Activated CD4-positive, alpha-beta T cell treated with anti-CD3 and anti-CD28 coated beads, Interleukin-2, amount 10 ng/mL, durations not matched to agents 7 days and 5 days (primary cell): ENCODE measurements at places on chromosomes 4 and X. TPM values are rescaled to one million over a fixed set of nuclear protein-coding genes. Genes with fewer than 3 reads are reported as not detected.

DNA sequence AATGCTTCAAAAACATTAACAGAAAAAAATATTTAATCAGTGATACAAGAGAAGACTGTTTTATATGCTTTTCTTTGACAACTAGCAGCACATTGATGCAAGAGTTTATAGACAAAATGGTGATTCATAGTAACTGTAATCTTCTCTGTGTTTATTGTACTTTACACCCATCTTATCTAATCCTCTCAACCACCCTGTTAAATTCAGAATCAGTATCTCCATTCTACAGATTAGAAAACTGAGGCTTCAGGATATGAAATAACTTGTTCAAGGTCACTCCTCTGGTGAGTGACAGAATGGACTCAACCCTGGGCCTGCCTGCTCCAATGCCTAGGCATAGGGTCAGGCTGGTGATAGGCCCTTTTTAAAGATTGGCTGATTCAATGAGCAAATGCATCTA is 26.1 kb upstream of the TMEM184C start:
- H3K4me3 ChIP-seq = no peak overlapping the region
- peaks cover 3% of the 10 kb centered on the region for H3K4me1 ChIP-seq
- H3K27me3 ChIP-seq = peaks cover 9% of the 10 kb centered on the region
- H3K36me3 ChIP-seq = no peaks in the 10 kb centered on the region

DNA sequence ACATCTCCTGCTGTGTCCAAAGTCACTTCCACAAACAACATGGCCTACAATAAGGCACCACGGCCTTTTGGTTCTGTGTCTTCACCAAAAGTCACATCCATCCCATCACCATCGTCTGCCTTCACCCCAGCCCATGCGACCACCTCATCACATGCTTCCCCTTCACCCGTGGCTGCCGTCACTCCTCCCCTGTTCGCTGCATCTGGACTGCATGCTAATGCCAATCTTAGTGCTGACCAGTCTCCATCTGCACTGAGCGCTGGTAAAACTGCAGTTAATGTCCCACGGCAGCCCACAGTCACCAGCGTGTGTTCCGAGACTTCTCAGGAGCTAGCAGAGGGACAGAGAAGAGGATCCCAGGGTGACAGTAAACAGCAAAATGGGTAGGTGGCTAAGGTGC is 123.9 kb downstream of the PDLIM5 start:
- H3K27ac ChIP-seq = no peak overlapping the region
- H3K4me3 ChIP-seq = no peak overlapping the region
- no peaks in the 10 kb centered on the region for H3K27me3 ChIP-seq
- no peaks in the 10 kb centered on the region for H3K4me1 ChIP-seq
- no peaks in the 10 kb centered on the region for H3K36me3 ChIP-seq

GRCh38 chrX:66553973-66554372 is 84.9 kb downstream of the EDA2R start:
- H3K36me3 ChIP-seq = no peaks in the 10 kb centered on the region
- H3K4me3 ChIP-seq = no peak overlapping the region
- H3K27me3 ChIP-seq = no peaks in the 10 kb centered on the region
- no peaks in the 10 kb centered on the region for H3K4me1 ChIP-seq

- H3K4me3 ChIP-seq = no peak overlapping the region
- H3K27ac ChIP-seq = no peak overlapping the region
- H3K4me1 ChIP-seq = no peaks in the 10 kb centered on the region
- H3K36me3 ChIP-seq = no peaks in the 10 kb centered on the region
These were observed 93.6 kb downstream of the DTHD1 start for GRCh38 chr4:36374836-36375511.

DNA sequence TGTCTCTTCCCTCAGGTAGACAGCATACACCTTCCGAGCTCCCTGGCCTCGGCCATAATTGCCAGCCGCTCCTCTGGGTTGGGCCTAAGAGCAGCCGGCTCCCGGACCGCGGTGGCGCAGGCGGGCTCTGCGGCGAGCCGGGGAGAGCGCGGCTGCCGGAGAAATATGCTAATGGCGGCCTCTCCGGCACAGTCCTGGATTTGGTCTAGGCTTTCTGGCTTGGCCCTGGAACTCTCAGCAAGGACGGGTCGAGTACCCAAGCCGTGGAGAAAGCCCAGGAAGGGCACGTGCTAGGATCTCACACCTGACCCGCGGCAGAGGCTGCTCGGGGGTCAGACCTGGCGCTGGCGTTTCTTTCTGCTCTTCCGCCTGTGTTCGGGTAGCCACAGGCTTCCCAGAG is 18.6 kb upstream of the ZIC3 start:
- H3K27ac ChIP-seq = no peak overlapping the region
- no peak overlapping the region for H3K4me3 ChIP-seq
- no peaks in the 10 kb centered on the region for H3K36me3 ChIP-seq
- DNase-seq = no peak

Gene COMMD8
- total RNA-seq = 19.9 TPM

Gene SLC25A14
- total RNA-seq = 14.8 TPM

Gene EDA2R
- 3.6 TPM for total RNA-seq

Gene KCNE5
- total RNA-seq = 0.19 TPM
